ENCODE measurements at places on chromosomes 16 and 17.

DNA sequence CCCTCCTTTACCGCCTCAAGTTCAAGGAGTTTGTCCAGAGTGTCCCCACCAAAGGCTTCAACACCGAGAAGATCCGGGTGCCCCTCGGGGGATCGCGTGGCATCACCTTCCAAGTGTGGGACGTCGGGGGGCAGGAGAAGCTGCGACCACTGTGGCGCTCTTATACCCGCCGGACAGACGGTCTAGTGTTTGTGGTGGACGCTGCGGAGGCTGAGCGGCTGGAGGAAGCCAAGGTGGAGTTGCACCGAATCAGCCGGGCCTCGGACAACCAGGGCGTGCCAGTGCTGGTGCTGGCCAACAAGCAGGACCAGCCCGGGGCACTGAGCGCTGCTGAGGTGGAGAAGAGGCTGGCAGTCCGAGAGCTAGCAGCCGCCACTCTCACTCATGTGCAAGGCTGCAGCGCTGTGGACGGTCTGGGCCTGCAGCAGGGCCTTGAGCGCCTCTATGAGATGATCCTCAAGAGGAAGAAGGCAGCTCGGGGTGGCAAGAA, 1.1 kb downstream of the ARL4D start:
- no peak for DNase-seq

GRCh38 chr16:65319621-65320231, 197.9 kb upstream of the CDH11 start:
- DNase-seq = no peak

- no peak for DNase-seq
Measured at GRCh38 chr17:12744298-12744697, 45.0 kb upstream of the ARHGAP44 start.

GRCh38 chr17:47009759-47010594, 30.9 kb upstream of the RPRML start:
- no peak for DNase-seq

DNA sequence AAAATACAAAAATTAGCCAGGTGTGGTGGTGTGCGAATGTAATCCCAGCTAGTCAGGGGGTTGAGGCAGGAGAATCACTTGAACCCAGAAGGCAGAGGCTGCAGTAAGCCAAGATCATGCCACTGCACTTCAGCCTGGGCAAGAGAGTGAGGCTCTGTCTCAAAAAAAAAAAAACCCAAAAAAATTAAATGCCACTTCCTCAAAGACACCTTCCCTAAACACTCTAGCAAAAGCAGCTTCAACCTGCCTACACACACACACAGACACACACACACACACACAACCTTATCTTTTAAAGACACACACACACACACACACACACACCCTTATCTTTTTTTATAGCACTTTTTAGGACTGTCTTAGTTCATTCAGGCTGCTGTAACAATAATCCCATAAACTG, 201.7 kb upstream of the PSMD7 start:
- DNase-seq = no peak

- DNase-seq = no peak
Measured at GRCh38 chr16:88524973-88525662, 45.1 kb upstream of the ZC3H18 start.

- DNase-seq = no peak
Measured at GRCh38 chr17:30211371-30211770, 24.1 kb downstream of the SLC6A4 start.

- no peak for DNase-seq
Measured at GRCh38 chr17:15411384-15412198, 55.8 kb downstream of the CDRT4 start.

DNA sequence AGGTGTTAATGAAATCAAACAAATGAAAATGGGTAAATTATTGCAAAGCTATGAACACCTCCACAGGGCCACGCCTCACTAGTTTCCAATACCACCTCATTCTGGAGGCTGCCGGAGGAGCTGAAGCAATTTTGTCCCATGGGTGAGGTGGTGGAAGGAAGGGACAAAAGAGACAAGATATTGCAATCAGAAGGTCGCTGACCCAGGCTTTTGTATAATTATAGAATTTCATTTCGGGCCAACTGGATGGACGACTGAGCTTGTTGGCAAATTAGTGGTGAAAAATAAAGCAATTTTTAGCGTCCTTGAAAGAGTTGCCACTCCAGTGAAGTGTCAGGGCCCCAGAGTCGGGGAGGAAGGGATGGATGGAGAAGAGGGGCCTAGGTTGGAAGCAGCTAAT, 147.9 kb downstream of the CYLD start:
- no peak for DNase-seq

GRCh38 chr17:74520016-74520434, 11.2 kb downstream of the CD300LB start:
- DNase-seq = no peak

- no peak for DNase-seq
Measured at GRCh38 chr17:6501359-6501758, 55.0 kb downstream of the PITPNM3 start.

- DNase-seq = no peak
Measured at GRCh38 chr16:14405611-14406537, 224.2 kb downstream of the PARN start.

- DNase-seq = no peak
Measured at GRCh38 chr16:89890200-89890599, 16.8 kb downstream of the TCF25 start.

DNA sequence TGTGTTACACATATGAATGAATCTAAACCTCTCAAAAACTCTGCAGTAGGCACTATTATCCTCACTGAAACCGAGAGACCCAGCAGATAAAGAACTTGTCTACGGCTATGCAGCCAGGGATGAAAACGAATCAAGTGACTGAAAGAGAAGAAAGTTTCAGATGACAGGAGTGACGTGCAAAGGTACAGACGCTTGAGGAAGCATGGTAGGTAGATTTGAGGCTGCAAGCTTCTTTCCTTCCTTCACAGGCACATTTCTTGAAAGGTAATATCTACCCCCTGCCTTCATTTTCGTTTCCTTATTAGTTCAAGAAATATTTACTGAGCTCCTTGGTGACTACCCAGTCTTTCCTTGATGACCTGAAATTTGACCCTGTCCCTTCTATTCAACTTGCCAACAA, 211.5 kb upstream of the AXIN2 start:
- no peak for DNase-seq

DNA sequence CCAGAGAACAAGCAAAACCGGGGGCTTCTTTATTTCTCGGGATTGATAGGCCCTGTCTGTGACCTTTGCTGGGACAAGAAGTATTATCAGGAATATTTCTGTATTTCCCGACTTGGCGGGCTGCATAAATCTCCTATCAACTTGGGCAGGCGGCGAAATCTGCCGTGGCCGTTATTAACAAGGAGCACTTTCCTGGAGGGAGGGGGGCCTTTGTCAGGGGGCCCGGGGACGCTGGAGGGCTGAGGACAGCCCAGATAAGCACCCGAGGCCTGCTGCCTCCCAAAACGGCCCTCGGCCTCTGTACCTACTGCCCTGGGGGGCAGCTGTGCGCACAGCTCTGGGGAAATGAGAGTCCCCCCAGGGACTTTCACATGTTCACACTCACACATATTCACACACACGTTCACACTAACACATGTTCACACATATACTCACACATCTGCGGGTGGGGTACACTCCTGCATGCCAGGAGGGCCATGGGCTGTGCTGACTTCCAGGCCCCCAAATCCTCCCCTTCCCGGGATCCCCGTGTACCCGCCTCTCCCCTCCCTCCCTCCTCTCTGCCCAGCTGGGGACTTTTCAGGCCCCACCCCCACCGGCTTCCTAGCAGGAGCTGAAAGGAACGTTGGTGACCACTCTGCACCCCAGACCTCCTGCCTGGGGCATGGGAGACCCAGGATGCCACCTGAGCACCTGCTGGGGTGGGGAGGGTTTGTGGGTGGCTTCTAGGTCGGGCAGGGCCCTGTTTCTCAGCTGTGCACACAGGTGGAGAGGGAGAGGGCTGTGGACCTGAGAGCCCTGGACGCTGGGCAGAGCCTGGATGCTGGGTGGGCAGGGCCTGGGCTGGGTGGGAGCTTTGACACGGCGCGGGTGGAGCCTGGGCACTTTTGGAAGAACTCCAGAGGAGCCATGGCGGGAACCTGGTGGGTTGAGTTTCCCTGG, 24.3 kb upstream of the GSE1 start:
- no peak for DNase-seq

DNA sequence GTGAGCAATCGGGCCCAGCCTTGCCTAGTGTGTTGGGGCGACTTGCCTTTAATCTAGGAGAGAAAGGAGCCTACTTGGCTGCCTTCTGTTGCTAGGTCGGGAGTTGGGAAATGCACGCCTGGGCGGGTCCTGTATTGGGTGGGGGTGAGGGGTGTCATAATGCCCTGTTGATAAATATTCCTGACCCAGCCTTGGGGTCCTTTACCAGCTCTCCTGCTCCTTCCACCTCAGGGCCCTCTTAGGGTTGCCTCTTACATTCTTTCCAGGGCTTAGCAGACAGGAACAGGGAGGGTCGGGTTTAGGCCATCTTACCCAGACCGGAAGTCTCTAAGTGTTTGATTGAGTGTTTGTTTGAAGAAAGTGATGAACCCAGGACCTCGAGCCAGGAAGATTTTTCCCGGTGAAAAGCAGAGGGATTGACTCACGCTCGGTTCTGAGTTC, 112.9 kb downstream of the SEC14L1 start:
- DNase-seq = no peak

- no peak for DNase-seq
Measured at GRCh38 chr17:29561554-29562517, 5.0 kb downstream of the ABHD15 start.

- no peak for DNase-seq
Measured at GRCh38 chr16:11503566-11503965, 83.2 kb downstream of the LITAF start.

DNA sequence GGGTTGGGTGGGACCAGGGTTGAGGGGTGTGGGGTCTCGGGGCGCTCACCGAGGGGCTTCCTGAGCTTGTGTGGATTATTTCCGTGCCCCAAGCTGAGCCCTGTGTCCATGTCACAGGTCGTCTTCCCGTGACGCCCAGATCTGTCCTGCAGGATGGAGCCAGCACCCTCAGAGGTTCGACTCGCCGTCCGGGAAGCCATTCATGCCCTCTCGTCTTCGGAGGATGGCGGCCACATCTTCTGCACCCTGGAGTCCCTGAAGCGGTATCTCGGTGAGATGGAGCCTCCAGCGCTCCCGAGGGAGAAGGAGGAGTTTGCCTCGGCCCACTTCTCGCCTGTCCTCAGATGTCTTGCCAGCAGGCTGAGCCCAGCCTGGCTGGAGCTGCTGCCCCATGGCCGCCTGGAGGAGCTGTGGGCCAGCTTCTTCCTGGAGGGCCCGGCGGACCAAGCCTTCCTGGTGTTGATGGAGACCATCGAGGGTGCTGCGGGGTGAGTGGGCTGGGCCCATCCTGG, 1.0 kb downstream of the TELO2 start:
- peak; percentile 21 for DNase-seq

GRCh38 chr17:11389583-11389982, 148.6 kb downstream of the SHISA6 start:
- no peak for DNase-seq

- peak; percentile 50 for DNase-seq
Measured at GRCh38 chr17:20121359-20122253, 112.4 kb downstream of the SPECC1 start.

DNA sequence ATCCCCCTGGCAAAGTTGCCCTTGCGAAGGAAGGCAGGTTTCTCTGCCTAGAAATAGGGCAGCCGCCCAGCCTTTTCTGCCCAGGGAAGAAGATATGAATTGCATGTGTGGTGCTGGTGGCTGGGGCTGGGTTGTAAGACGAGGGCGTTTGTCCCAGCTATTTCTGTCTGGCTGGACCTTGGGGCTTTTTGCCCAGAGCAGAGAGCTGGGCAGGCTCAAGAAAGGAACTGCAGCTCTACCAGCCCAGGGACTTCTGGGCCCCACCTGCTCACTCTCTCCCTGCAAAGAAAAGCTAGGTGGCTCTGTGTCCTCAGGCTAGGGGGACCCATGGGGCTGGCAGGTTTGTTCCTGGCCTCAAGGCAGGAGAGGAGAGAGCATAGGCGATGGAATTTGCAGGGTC, 586 bp downstream of the CACNG1 start:
- peak; percentile 6 for DNase-seq

DNA sequence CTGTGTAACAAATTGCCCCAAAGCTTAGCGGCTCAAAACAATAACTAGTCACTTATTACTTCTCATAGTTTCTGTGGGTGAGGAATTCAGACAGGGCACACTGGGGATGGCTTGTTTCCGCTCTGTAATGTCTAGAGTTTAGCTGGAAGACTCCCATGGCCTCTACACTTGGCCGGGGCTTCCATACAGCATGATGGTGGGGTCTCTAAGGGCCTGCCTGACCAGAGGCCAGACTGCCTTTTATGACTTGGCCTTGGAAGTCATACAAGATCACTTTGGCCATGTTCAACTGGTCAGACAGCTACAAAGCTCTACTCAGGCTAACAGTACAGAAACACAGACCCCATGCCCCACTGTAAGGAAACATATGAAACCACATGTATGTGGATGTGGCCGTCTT, 8.2 kb downstream of the GLP2R start:
- no peak for DNase-seq

- no peak for DNase-seq
Measured at GRCh38 chr16:22862046-22862445, 48.1 kb downstream of the HS3ST2 start.

- DNase-seq = no peak
Measured at GRCh38 chr16:66975302-66975893, 13.0 kb upstream of the CES4A start.

Measured in NCI-H146 (cell line).